ENCODE measurements at places on chromosomes 2 and 18.

GRCh38 chr2:132403146-132403545 is 13.5 kb upstream of the GPR39 start:
- no peak for DNase-seq

DNA sequence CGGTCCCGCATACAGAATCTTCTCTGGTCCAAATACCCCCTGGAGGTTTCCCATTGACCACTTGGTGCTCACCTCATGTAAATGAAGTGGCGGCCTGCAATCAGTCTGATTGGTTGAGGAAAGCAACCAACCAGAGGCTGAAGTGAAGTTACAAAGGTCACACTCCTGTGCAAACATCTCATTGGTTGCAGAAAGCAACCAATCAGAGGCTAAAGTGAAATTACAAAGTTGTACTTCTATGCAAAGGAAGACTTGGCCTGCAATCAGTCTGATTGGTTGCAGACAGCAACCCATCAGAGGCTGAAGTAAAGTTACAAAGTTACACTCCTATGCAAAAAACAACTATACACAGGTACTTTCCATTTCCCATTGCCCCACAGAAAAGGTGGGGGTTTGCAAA is 2.5 kb upstream of the SP100 start:
- DNase-seq = no peak

DNA sequence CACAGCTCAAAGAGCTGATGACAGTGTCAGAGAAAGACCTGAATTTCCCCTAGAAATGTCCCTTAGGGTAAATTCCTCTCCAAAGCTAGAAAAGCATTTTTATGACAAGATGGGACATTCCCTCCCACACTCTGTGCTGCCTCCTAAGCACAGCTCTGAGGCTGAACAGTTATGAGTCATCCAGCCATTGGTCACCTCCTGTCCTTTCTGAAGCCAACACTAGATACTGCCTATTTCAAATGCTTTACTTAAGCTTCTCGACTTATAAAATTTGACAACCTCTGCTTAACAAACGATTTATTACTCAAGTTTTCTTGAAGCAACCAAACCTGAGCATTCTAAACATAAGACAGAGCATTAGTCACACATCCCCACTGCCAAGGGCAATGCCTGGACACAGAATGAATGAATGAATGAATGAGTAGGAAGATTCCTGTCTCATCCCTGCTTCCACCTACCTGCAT is 35.4 kb downstream of the B4GALT6 start:
- DNase-seq = no peak

DNA sequence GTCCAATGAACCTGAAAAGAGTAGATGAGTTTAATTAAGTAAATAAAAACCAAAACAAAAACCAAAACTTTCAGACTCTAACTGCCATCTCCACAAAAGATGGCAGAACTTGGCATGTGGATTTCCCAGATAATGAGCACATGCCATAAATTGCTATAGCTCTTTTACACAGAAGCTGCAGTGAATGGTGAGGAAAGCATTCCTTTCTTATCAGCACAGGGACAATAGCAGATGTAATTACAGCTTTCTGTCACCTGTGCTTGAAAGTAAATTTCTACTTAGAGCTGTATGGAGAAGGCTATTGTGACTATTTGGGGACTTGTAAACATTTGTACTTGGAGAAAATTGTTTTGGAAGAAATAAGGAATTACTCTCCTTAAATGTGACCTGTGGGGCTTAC is 378.4 kb downstream of the RPRM start:
- DNase-seq = no peak

DNA sequence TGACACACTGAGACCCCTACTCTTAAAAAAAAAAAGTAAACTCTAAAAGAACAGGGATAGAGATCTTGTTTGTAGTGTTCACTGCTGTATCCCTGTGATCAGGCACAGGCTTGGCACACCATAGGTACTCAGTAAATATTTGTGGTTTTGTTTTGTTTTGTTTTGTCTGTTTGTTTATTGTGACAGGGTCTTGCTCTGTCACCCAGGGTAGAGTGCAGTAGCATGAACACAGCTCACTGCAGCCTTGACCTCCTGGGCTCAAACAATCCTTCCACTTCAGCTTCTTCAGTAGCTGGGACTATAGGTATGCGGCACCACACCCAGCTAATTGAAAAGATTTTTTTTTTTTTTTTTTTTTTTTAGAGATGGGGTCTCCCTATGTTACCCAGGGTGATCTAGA is 3.4 kb downstream of the FKBP1B start:
- DNase-seq = no peak

GRCh38 chr18:24930971-24931370 is 421.0 kb downstream of the ZNF521 start:
- DNase-seq = no peak

DNA sequence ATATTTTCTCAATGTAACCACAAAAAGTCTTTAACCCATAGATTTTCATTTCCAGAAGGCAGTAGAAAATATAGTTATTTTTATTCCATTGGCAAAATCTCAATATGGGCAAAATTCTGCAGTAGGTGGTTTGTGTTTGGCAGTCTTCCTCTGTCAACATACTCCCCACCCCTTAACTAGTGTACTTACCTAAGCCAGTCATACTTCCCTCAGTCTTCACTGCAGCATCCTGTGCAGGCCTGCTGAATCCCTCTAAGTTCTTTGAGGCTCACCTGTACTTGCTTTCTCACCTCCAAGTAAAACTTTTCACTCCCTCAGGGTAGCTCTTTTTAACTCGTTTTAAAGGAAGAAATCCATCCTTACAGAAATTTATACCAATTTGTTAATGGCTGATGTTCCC is 6.8 kb downstream of the CARF start:
- DNase-seq = no peak
